ENCODE measurements at places on chromosomes 13 and 19.

DNA sequence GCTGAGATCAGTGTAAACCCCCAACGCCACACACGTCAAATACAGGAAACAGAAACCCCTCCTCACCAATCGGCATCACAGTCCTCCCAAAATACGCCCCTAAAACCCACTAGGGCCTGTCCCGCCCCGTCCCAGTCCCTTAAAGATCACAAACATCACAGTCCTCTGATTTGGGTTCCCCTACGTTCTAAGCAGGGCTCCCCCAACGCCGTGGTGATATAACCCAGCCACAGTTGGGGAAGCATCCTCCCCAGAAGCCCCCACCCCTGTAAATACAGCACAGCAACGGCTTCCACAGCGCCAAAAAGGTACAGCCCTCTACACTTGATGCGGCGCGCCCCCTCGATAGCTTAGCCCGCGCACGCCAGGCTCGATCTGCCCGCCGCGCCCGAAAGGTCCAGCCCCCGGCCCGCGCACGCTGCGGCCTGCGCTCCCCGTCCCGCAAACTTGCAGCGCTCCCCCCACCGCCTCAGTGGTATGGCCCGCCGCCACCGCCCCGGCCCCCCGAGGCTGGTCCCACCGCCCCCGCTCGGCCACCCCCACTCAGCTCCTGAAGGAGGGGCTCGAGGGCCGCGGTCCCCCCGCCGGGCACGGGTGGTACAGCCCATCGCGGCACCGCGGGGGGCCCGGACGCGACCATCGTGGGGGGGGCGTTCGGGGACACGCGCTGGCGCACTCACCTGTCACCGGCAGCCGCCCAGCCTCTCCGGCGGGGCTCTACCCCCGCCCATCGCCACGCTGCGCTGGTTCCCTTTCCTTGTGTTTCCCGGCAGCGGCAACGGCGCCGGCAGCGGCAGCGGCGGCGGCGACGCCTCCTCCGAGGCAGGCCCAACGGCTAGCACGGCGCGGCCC, at the start of gene AKT2:
TSS of gene AKT2 (minus strand) at position 845 of the 852 bp plus-strand sequence. CDS start 20,078 bp downstream, outside the sequence.
- DNase-seq: peak; percentile 74

GRCh38 chr19:31119951-31120690, 229.1 kb downstream of the TSHZ3 start:
- DNase-seq: no peak

DNA sequence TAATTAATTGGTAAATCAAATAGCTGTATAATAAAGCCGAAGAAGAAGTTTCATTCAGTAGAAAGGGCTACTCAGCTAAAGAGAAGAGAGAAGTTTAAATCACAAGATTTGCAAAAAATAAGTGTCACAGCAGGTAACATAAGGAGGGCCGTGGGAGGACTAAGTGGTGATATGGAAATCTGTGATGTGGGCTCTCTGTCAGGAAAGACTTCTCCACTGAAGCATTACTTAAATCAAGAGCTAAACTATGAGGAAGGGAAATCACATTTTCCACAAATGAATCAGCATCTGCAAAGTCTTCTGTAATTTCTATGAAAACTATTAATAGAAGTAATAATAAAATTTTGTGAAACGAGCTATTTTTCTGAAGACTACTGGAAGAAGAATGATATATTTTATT, 153.8 kb downstream of the PCDH9 start:
- DNase-seq: peak; percentile 70

GRCh38 chr13:77902319-77902963, 16.2 kb downstream of the EDNRB start:
- DNase-seq: no peak

DNA sequence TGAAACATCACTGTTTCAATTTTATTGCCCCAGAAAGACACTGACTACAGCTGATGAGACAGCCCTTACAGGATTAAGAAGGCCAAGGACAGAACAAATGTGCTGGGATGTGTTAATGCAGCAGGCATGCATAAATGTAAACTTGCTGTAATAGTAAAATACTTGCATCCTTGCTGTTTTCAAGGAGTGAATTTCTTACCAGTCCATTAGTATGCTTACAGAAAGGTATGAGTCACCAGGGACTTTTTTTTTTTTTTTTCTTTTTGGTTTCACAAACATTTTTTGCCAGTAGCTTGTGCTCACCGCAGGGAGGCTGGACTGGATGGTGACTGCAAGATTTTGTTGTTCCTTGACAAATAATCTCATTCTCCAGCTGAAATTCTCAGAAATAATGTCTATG, 55.1 kb downstream of the GPR180 start:
- no peak for DNase-seq

GRCh38 chr19:41225238-41226052, 6.4 kb downstream of the AXL start:
- no peak for DNase-seq

GRCh38 chr13:95033890-95034289, 267.4 kb downstream of the ABCC4 start:
- DNase-seq: no peak

DNA sequence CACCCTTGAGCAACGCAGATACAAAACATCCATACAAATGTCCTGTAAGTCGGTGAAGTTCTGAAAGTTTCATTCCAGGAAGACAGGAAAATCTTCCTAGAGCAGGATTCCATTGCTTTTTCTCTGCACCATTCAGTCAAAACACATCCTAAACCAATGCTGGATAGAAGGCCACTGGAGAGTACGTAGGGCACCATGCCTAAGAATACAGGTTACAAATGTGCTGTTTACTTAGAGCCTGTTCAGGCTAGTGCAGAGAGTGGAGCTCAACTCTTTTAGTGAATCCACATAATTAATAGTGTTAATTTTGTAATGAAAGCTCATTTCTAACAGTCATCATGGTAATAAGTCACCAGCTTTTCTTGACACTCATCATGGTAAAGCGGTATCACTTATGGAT, 187.6 kb downstream of the NHLRC3 start:
- DNase-seq: no peak

DNA sequence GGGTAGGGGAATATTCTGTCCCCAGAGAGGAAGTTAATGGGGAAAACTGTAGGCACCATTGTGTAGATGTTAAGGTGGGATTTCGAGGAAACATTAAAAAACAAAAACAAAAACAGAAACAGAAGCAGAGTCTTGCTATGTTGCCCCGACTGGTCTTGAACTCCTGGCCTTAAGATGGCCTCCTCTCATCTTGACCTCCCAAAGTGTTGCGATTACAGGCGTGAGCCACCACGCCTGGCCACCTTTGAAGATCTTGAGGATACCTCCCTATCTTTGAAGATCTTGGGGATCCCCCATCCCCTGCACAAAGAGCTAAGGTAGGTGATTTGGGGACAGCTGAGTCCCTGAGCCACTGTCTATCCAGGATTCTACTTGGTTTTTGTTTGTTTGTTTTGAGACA, 553 bp upstream of the ICAM3 start:
- DNase-seq: no peak

GRCh38 chr19:5395556-5395955, 54.9 kb upstream of the PTPRS start:
- DNase-seq: no peak

- DNase-seq: no peak
Measured at GRCh38 chr13:28092431-28092830, 7.9 kb downstream of the FLT3 start.

DNA sequence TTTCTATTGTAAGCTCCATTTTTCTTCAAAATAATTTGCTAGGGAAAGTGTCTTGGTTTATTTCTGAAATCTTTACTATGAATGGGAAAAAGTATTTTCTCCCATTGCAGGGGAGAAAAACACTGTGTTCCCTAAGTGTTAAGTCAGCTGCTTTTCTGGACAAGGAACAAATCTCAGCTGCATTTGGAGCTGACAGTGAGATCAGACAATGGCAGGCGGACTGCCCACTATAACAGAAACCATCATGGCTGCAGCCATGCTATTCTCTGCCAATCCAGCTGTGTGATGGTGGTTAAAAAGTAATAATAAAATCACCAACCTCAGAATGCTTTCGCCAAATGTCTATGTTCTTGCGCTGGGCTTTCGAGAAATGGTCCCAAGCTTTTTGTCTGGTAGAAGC, 302.7 kb downstream of the DNAJC15 start:
- DNase-seq: peak; percentile 77

DNA sequence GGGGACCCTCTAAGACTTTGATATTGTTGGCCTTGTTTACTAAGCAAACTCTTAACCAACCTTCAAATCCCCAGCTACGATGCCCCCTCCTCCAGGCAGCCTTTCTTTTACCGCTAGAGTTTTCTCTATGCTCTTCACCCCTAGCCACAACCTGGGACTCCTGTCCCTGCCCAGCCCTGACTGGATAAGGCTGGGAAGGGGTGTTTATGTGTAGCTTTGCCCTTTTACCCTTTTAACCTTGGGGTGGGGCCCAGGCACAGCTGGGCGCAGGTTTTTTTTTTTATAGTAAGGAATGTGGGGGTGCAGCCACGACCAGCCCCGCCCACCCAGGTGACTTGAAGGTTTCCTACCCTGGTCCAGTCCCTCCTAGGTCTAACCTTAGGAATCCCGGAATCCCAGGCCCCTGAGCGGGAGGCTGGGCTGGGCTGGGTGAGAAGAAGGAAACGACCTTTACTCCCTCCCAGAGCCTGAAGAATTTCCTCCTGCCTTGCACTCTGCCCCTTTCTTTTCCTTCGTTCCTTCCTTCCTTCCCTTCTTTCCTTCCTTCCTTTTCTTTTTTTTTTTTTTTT, 12.2 kb downstream of the TJP3 start:
- no peak for DNase-seq

DNA sequence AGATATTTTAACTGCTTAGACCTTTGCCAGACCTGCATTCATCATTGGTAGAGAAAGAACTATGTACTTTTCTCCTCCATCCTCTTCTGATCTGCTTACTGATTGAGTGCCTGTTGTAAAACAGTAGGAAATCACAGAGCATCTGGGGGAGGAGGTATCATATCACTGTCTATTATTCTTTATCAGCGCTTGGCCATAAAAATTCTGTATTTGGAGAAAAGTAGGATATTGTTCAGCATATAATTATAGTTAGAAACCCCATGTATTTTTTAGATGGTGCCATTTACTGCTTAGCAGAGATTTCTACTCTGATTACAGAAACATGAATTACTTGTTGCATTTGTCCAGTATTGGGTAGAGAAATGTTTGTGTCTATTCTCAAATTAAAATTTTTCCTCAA, 62.4 kb downstream of the URI1 start:
- DNase-seq: no peak

DNA sequence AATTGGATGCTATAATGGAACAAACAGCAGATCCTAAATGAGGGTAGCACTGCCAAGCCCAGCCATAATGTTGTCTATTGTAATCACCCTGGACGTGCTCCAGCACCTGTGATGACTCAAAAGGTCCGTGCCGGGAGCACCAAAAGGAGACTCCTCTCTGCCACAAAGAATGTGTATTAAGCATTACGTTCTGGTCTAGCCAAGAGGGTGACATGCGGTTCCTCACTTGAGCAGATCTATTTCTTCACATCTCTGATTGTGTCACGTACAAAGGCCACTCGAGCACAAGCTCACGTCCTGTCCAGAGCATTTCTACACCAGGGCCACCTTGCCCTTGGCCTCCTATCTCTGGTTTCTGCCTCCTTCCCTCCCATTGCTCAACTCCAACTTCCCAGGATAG, 219.9 kb upstream of the IRS2 start:
- DNase-seq: no peak

DNA sequence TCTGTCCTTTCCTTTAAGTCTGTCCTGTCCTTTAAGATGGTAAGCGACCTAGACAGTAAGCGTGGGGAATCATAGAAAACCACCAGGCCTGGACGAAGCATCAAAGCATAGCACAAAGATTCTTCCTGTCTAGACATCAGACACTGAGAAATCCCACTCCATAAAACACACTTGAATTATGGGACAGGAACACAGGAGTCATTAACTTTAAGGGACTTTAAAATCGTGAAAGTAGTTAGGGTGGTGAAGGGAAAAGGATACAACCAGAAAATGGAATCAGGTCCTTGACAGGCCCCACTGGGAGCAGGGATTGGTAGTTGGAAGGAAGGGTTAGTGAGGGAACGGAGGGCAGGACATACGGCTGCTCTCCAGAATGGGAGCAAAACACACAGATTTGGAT, 31.6 kb upstream of the C1QTNF9 start:
- DNase-seq: no peak

DNA sequence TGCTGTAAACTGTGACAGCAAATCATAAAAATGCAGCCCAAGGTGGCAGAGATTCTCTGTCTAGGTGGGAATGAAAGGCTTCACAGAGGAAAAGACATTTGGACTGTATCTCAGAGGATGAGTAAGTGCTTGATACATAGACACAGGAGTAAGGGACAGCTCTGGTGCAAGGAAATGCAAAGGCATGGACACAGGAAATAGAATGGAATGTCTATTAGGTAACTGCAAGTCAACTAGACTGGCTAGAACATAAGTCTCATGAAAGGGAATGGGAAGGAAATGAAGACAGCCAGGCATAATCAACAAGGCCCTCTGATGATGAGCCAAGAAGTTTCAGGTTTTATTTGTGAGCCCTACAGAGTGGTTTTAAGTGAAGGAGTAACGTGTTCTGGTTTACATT, 321.7 kb downstream of the SUCLA2 start:
- DNase-seq: no peak
